ENCODE measurements at places on chromosomes 1 and 21.

- DNase-seq, result peak; percentile 83
Observed at GRCh38 chr1:43858324-43858723, 75.3 kb upstream of the ARTN start.

DNA sequence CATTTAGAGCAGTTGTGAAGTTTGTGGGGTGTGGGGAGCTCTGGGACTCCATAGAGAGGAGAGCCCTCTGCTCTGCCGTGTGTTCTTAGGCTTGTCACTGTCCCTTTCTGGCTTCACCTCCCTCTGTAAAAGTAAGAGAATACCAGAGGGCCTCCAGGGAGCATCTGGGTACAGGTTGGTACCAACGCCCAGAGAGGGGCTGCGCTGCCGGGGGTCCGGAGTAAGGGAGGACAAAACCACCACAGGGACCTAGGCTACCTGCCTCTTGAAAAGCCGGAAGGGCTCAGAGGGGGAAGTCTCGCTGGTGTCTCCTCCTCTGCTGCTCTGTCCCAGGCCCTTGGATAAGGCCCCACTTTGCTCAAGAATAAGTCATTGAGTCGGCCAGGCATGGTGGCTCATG, 3.1 kb upstream of the TINAGL1 start:
- DNase-seq, result no peak

- DNase-seq, result no peak
Observed at GRCh38 chr1:45796946-45797345, 6.5 kb upstream of the MAST2 start.

- no peak for DNase-seq
Observed at GRCh38 chr1:9505143-9505542, 34.1 kb upstream of the SLC25A33 start.

- DNase-seq, result no peak
Observed at GRCh38 chr1:53734650-53735211, 4.2 kb downstream of the GLIS1 start.

Data from dorsolateral prefrontal cortex (tissue), 122 donors.